ENCODE measurements at places on chromosomes 13 and 19.
A peak's percentile ranks its signal among the peaks of the same experiment; 100 is the strongest.

DNA sequence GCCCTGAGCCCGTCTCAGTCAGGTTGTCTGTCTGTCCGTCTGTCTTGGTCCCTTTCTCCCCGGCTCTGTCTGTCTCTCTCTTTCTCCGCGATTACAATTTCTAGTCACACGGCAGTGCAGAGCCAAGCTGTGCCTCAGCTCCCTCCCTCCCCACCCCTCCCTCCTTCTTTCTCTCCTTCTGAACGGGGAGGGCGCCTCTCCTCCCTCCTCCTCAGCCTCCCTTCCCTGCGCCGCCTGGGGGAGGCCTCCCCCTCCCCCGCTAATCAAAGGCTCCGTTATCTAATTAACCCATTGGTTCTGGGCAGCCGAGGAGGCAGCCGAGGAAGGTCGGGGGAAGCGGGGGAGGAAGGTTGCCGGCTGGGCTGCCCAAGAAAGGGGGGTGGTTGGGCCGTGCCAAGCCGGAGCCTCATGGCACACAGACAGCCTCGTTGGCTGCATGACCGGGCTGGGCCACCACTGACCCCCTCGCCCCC lies 16.5 kb downstream of the LRRC4B start:
- DNase-seq = no peak

DNA sequence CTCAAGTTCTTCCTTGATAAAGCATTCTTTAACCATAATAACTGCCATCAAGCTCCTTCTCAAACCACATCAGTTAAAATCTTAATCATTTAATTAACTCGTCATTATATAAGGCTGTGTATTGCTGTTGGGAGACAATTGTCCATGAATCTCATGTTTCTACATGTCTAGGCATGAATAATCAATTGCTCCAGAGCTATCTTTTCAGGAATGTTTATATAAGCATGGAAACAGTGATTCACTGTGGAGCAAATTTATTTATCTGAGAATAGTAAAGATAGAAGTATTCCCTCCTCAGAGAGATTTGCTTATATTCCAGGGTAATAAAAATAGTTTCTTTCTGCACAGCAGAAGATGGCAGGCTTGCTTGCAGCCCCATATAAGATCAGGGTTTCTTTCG lies 71.1 kb downstream of the CBY2 start:
- no peak for DNase-seq

DNA sequence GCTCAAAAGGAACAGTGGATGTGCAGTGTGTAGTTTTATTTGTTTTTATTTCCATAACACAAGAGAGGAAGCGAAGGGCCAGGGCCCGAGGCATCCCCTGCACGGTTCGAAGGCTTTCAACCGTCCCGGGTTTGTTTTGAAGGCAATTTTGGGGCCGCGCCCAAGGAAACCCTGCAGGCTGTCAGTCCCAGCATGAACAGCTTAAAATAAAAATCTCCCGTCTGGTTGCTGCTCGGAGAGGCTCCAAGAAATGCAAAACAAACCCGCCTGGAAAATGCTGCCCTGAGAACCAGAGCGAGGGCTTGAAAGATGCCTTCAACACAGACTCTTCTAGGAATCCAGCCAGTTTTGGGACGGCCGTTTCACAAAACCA lies 16.0 kb downstream of the LSM4 start:
- DNase-seq = no peak

DNA sequence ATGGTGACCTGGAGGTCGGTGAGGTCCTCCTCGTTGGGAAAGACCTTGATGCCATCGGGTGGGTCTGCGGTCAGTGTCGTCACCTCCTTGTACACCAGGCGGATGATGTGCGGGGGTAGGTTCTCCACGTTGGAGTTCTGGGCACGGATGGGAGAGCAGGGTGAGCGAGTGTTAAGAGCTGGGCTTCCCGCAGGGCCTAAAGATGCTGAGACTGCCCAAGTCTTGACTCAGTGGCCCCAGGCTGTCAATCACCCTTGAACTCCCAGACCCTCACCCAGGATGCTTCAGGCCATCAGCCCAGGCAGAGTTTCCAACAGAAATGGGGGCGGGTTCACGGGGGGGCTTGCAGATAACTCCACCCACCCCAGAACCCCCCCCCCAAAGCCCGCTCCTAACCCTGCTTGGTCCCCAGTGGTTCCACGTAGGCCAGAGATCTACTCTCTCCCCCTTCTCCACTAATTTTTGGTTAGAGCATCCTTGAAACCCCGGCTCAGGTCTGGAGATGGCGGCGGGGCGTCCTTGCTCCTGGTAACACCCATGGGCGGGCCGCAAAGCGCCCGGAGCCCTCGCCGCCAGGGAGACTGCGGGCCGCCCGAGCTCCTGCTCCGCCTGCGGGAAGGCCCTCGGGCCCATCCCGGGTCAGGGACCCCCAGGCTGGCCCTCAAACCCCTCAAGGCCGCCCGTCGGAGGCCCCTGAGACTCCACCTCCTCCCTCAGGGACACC lies 600 bp downstream of the UBE2S start:
- DNase-seq = no peak

GRCh38 chr13:48919751-48920150 lies 56.0 kb upstream of the FNDC3A start:
- DNase-seq = no peak

DNA sequence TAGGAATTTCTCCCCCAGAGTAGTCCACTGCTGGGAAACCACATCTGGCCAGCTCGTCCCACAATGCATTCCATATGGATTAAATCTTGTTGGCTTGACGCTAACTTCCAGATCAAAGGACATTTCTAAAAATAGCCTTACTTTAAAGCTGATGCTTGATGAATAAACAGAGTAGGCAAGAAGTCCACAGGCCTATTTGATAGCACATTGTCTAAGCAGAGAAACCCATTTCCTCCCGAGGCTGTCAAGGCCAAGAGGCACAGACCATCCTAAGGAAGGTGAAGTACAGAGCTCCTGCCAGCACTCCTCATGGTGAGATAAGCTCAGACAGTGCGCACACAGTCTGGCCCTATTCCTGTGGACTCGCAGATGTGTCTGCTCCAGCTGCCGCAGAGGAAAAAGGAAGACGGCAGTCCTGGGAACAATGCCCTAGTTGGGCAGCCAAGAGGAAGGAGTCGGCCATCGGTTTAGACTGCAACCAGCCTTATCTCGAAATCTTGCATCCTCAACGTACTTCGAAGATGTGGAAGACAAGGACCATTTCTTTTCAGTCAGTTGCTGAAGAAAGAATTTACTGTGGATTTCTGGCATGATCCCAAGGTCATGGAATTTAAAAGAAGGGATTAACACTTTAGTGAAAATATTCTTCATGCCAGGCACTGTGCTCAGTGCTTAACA lies 156.8 kb downstream of the RGCC start:
- DNase-seq = no peak

DNA sequence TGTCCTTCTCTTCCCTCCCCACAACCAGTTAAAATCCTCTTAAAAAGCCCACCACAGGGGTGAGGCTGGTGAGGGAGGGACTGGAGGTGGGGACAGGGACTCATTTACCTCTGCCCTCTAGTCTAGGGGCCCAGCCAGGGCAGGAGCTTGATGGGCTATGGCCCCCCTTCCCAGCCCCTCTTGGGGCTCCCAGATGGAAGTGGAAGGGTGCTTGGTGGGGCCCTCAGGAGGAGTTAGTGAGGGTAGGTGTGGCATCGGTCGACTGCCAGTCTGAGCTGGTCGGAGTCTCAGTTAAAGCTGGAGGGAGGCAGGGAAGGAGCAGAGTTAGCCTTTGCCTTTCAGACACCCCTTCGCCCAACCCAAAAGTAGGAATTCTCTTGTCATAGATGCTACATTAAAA lies 10.5 kb downstream of the ZNF526 start:
- no peak for DNase-seq

GRCh38 chr19:14167576-14168138 lies 31.3 kb upstream of the ASF1B start:
- DNase-seq = no peak

GRCh38 chr19:10402441-10403038 lies 802 bp downstream of the CDC37 start:
- DNase-seq = peak; percentile 31

DNA sequence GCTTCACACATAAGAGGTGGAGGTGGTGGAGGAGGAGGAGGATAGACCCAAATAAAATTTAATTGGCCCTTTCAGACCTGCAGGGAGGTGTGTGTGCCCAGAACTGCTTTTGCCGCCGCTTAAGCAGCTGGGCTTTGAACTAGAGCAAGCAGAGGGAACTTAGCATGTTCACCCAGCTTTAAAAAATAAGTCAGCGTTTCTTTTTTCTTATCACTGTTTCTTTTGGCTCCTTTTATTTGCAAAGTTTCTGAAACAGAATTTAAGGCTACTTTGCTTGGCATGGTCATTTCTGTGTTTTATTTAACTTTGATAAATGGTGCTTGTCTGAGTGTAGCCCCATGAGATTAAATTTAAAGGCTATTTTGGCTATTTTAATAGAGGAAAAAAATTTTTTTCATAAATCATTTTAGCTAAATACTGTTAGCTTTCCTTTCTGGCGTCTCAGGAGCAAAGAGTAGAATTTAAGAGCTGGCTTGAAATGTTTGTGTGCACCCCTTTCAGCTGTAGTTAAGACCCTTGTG lies 43.3 kb upstream of the RNF113B start:
- no peak for DNase-seq

DNA sequence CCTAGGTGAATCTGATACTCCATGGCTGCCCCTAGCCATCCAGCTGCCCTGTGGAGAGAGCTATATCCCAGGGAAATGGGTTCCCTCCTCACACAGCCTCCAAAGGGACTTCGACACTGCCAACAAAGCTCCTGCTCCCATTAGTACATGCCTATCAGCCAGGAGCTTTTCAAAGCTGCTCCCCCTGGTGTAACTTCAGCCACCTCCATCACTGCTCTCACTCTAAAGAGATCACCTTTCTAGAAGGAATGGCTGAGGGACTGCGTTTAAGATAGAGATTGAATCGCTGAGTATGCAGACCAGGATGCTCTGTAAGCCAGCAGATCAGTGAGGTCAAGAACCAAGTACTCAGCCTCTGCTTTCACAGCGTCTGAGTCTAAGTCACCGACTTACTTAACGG lies 213.7 kb downstream of the NALCN start:
- DNase-seq = no peak

GRCh38 chr13:43675577-43675976 lies 111.2 kb downstream of the ENOX1 start:
- DNase-seq = no peak

- no peak for DNase-seq
These were observed 1124.8 kb upstream of the PRR20A start for GRCh38 chr13:56015919-56016318.

GRCh38 chr19:35140207-35140961 lies 1.8 kb downstream of the FXYD1 start:
- DNase-seq = no peak

DNA sequence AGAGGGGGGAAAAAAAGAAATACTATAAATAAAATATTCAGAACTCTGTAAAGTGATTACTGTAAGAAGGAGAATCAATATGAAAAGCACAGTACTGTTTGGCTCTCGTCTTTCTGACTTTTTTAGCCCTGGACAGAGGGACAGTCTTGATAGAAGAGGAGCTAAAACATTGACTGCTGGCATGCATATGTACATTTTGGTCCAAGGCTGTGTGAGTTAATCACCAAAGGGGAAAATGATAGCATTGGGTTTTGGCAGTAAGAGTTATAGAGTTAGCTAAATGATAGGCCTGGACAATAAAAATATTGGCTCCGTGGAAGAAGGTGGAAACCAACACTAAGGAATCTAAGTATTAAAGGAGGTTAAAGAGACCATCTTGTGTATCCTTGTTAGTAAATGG lies 50.3 kb downstream of the RAP2A start:
- DNase-seq = no peak

DNA sequence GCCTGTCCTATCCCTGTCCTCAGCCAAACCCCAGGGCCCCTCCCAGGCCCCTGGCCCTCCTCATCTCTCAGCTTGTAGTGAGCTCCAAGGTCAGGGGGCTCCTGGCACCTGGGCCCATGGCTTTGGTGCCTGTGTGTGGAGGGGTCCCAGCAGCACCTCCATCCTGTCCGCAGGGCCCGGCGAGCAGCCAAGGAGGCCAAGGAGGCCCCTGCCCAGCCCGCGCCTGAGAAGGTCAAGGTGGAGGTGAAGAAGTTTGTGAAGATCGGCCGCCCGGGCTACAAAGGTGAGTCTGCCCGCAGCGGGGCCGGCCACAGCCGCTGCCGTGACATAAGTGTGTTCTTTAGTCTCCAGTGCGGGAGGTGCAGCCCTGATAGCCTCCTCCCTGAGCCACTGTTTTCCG lies 3.9 kb upstream of the AMH start:
- DNase-seq = no peak

DNA sequence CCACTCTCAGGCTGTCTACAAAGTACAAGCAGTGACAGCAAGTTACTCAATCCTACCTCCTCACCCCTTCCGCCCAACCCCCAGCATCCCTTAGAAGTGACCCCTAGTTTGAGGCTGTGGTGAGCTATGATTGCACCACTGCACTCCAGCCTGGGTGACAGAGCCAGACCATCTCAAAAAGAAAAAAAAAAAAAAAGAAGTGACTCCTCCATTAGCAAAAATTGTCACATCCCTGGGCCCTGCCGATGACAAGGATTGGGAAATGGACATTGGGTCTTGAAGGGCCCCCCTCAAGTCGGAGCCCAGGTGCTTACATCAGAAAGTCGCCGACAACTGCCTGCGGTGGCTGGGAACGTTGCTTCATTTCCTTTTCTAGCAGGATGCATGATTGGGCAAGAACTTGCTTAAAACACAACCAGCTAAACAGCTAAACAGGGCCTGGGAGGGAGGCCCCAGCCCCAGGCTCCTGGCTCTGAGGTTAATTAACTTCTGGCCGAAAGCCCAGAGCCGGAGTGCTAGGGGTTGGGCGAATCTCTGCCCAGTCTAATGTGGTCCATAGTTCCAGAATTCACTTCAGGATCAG lies 15.3 kb downstream of the RAB3D start:
- peak; percentile 53 for DNase-seq

DNA sequence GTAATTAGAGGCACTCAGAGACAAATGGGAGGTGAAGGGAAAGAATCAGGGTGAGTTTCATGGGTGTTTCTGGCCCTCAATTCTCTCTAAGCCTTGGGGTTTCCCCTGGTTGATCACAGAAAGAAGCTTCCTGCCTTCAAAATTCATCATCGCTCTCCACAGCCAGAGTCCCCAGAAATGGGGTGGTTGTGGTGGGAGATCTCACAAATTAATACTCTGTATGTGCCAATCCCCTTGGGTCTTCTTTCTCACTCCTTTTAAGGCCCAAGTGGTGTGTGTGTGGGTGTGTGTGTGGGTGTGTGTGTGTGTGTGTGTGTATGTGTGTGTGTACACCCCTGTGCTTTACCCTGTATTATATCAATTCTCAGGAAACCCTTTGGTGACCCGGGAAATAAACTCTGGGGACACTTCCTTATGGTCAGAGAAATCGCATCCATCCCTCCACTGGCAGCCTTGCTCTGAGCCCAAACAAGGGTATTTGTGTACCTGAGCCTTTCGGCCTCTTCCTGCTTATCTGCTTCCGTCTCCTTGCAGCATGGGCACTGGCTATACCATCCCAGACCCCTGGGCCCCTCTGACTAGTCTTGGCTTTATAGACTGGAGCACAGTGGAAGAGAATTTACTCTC lies 2.8 kb upstream of the FCGBP start:
- DNase-seq = no peak

DNA sequence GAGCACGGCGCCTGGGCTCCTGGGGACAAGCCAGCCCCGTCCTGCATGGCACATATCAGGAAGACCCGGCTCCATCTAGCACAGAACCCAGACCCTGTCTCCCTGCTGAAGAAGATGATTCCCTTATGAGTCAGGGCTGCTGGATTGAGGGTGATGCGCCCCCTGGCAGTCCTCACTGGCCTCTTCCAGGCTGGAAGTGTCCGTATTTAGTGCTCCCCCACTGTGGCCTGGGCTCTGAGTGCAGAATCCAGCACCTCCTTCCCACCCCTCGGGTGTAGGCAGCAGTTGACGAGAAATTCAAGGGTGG lies 14.9 kb downstream of the COMP start:
- DNase-seq = no peak
